EH (cell line): ENCODE measurements at places on chromosomes 5 and 9.
A peak's percentile ranks its signal among the peaks of the same experiment; 100 is the strongest.

GRCh38 chr5:82335806-82336205 is 57.7 kb upstream of the RPS23 start:
- peak; percentile 82 for DNase-seq

- peak; percentile 68 for DNase-seq
Observed at GRCh38 chr5:138641547-138642298, 66.5 kb upstream of the HSPA9 start.

DNA sequence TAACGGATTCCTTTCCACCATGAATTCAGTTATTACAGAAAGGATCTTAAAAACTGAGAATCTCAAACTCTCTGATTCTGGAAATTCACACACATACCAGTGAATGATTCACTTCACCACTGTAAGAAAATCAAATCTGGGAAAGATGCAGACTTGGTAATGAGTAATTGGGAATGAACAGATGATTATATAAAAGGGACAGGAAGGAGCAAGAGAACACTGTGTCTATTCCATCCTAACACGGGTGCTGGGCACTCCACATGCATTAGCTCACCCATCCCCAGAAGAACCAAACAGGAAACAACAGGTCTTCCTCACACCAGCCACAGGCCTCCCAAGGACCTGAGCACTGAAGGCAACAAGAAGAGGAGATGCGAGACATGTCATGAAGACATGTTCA is 74.8 kb upstream of the ZNF622 start:
- peak; percentile 90 for DNase-seq

- DNase-seq, result peak; percentile 60
Observed at GRCh38 chr5:141680751-141681201, 1.3 kb downstream of the ARAP3 start.
